ENCODE measurements at places on chromosomes 3 and 15.
A peak's percentile ranks its signal among the peaks of the same experiment; 100 is the strongest.

DNA sequence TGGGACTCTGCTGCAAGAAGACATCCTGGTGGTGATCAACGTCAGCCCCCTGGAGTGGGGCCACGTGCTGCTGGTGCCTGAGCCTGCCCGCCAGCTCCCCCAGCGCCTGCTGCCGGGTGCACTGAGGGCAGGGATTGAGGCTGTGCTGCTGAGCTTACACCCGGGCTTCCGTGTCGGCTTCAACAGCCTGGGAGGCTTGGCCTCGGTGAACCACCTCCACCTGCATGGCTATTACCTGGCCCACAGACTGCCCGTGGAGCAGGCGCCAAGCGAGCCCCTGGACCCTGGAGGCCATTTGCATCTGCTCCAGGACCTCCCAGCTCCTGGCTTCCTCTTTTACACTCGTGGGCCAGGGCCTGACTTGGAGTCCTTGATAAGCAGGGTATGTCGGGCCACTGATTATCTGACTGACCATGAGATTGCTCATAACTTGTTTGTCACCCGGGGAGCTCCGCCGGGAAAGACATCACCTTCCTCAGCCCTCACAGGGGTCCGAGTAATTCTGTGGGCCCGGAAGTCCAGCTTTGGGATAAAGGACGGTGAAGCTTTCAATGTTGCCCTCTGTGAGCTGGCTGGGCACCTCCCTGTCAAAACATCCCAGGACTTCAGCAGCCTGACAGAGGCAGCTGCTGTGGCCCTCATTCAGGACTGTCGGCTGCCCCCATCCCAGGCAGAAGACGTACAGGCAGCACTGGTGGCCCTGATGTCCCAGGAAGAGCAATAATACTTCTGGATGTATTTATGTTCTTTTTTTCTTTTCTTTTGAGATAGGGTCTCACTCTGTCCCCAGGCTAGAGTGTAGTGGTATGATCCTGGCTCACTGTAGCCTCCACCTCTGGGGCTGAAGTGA, 7.6 kb downstream of the GDPGP1 start:
- DNase-seq = no peak

- DNase-seq = no peak
Observed at GRCh38 chr3:99499235-99500158, 138.9 kb upstream of the COL8A1 start.

DNA sequence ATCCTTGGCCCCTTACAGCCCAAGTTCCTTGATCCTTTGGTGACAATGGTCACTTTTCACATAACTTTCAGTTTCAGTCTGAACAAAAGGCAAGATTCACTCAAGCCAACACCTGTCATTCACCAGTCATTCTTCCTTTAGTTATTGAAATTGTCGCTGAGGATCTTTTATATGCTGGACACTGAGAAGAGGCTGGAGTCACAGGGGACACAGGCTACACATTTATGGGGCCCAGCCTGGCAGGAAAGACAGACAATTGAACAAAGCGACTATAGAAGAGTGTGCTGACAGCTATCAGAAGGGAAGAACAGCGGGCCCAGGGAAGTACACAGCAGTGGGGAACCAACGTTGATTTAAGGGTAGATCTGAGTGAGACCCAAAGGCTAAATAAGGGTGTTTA, 69.8 kb upstream of the PROK2 start:
- no peak for DNase-seq

DNA sequence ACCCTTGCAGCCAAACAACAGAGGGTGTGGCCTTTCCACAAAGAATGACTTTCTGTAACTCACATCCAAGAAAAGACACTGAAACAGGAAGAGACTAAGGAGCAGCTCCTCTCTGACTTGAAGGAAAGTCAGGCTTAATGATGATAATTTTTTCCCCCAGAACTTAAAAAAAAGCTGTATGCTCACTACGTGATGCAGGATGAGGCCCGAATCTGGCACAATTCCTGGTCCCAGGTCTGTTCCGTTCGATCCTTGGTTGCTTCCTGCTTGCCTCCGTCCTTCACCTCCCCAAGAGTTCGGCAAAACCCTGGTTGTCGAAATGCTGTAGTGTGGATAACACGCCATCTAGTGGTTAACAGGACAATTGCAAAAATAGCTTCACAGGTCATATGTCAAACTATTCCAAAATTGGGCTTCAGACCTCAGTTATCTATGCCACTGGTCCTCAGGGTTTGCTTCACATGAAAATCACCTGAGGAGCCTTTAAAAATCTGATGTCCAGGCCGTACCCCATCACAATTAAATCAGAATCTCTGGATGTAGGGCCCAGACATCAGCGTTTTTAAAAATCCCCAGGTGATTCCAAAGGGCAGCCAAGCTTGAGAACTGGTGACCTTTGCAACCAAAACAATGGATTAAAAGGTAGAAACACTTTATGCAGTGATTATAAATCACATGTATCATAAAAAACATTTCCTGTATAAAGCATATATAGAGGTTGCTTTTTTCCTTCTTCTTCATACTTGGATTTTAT, 28.1 kb upstream of the SYNM start:
- DNase-seq = peak; percentile 14

- DNase-seq = no peak
Observed at GRCh38 chr15:58608129-58608590, 141.3 kb downstream of the ADAM10 start.

DNA sequence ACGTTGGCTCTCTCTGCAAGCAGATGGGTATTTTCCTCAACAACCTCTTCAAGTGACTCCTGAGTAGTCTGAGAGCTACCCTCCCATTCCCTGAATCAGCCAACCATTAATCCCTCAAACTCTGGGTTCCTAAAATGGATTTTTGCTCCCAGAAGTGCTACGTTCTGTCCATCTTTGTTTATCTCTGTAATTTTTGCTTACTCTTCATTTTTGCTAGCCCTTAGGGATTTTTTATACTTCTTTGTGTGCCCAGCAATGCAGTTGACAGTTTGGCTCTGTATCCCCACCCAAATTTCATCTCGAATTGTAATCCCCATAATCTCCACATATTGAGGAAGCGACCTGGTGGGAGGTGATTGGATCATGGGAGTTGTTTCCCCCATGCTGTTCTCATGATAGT, 35.4 kb upstream of the COL6A5 start:
- no peak for DNase-seq

- no peak for DNase-seq
Observed at GRCh38 chr15:82934100-82934880, 18.2 kb downstream of the HOMER2 start.

DNA sequence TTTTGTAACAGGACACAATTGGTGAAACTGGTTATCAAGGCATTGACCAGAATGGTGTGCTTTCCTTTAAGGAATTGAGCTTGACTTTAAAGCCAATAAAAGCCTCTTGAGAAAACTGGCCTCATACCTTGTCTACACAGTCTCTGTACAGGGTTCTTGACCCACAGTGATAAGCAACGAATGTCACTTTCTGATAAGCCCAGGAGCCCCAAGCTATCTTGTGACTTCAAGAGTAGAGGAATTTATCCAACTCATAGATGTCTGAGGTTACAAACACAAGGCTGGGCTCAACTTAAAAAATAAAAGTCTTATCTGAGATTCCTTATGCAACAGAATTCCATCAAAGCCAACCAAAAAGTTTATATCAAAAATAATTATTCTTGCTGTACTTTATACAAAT, 212.1 kb downstream of the GBE1 start:
- DNase-seq = no peak

DNA sequence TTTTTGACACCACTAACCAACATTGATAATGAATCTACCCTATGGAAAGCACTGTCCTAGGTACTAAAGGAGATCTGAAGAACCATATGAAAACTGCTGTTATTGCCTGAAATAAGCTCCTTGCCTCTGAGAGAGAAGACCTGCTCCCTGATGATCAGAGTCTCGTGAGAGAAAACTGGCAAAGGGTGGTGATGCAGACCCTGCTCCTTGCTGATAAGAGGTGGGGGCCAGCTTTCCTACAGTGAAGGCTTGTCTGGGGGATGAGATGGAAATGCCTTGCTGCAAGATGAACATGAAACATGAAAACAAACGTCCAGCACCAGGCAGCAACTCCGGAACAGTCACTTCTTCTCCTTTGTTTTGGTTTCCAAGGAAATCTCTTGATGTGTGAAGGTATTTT, 31.9 kb downstream of the RASGRP1 start:
- DNase-seq = no peak

- no peak for DNase-seq
Observed at GRCh38 chr15:100875976-100876375, 3.7 kb upstream of the ALDH1A3 start.

DNA sequence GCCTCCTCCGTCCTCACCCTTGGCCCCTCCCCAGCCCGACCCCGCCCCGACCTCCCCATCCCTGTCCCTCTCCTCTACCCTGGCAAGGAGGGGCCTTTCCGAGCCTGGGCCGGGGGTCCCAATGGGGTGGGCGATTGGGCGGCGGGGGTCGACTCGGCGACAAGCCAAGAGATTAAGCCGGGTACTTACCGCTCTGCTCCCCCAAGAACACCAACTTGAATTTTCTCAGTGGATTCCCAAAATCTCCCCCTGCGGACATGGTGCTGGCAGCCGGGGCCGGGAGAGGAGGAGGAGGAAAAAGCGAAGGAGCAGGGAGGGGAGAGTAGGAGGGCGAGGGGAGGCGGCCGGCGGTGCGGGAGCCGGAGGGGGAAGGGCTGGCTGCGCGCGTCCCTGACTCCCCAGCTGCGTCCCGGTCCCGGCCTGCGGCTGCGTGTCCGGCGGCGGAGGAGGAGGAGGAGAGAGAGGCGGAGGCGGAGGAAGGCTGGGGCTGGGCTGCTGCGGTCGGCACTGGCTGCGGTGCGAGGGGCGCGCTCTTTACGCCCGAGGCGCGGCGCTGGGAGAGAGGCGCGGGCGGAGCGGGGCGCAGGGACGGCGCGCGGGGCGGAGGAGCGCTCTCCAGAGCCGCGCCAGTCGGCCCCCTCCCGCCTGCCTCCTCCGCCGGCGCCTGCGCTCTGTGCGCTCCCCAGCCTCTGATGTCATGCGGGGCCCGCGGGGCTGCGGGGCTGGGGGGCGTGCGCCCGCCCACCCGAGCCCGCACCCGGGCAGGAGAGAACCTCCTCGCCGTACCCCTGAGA, at the start of gene RAB6B:
Gene RAB6B (minus strand): TSS at position 675 of the 794 bp plus-strand sequence. CDS start 416 bp downstream, at position 259.
- DNase-seq = no peak

DNA sequence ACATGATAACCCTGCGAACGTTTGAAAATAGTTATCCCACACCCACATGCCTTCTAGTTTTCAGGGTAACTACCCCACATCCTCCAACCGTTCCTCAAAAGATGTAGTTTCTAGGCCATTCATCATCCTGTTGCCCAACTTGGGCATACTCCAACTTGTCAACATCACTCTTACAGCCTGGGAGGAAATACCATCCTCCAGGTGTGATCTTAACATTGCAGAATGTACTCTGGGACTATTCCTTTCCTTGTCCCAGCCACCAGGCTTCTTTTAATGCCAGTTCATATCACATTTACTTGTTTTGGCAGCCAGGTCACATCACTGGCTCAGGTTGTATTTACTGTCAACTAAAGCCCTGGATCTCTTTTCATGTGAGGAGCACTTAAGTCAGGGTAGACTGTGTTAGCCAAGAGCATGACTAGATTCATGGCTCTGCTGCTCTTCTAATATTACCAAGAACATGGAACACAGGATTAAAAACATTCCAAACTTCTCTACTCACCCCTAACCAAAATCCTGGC, 4.0 kb upstream of the DENND6A start:
- no peak for DNase-seq

- DNase-seq = no peak
Observed at GRCh38 chr15:51080286-51080685, 14.4 kb downstream of the TNFAIP8L3 start.

DNA sequence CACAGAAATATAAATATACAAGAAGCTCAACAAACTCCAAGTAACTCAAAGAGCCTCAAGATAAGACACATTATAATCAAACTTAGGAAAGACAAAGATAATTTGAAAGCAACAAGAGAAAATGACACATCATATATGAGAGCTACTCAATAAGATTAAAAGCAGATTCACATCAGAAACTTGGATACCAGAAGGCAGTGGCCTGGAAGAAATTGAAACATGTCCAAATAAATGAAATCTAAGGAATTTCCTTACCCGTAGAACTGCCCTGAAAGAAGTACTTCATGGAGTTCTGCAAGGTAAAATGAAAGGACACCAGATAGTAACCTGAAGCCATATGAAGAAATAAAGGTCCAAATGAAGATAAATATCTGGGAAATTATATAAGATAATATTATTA, 113.9 kb downstream of the LSAMP start:
- DNase-seq = no peak

DNA sequence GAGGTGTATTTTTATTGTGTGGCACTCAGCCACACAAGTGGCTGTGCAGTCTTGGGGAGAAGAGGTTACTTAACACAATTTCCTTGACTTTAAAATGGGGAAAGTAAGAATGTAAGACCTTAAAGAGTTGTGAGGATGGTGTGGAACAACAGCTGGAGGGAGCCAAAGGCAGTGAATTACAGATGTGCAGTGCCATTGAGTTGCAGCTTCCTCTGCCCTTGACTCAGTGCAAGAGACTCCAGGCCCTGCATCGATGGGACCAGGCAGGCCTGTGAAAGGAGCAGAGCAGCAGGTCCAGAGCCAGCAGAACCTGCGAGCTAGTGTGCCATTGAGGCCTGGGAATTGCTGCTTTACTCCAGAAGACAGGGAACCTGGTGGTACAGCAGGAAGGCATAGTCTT, 27.2 kb downstream of the EEFSEC start:
- DNase-seq = no peak

DNA sequence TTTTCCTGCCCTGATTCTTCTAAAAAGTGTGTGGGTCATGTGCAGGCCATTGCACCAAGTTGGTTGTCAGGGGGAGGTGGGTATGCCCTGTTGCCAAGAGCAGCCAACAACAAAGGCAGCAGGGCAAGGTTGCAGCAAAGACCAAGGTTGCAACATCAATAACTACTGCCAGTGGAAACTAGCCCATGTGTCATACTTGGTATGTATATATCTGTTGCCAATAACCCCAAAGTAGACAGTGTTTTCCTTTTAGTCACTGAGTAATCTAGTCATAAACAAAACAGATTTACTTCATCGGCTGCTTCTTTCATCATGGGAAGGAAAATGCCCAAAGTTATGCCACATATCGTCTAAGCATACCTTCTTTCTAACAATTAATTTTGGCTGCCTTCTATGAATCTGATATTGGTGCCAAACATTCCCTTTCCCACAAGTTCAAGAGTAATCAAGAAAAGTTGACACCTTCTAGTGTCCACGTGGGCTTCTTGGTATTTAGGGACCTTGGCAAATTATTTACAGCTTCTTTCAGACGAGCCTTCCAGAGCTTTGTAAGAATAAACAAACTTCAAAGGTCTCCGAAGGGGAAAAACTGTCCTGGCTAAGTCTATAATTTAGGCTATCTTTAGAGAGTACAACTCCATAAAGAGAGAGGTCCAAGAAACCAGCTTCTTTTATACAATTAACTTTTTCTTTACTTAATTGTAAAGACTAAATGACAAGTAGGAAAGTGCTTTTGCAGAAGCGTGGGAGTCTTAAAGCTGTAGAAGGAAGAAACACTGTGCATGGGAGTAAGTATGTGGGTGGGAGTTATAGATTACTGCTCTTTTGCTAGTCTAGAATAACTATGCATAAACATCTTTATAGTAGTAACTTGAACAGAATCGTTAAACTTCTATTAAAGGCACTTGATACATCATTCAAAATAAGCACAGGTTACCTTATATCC, 10.0 kb upstream of the MBNL1 start:
- DNase-seq = peak; percentile 77

DNA sequence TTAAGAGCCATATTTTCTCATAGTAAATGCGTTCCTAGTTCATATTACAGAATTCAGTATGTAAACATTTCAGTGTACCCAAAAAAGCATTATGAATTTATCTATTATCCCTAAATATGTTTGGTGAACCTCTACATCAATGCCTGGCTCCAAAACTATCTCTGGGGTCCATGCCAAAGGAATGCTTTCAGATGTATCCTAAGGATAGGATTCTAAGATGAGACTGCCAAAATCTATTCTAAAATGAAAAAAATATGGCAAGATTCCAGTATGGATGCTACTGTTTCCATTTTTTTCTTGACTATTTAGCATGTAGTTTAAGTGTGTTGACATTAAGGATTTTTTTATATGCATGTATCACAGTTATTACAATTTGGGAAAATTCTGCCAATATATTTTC, 18.8 kb downstream of the EIF5A2 start:
- DNase-seq = no peak
